MCF 10A (cell line): ENCODE measurements at places on chromosomes 7 and 10. TPM values are rescaled to one million over a fixed set of nuclear protein-coding genes. Genes with fewer than 3 reads are reported as not detected.

CRYGN gene
- total RNA-seq: not detected in 2 replicates

GPR15LG gene
- total RNA-seq: not detected in 2 replicates

DNA sequence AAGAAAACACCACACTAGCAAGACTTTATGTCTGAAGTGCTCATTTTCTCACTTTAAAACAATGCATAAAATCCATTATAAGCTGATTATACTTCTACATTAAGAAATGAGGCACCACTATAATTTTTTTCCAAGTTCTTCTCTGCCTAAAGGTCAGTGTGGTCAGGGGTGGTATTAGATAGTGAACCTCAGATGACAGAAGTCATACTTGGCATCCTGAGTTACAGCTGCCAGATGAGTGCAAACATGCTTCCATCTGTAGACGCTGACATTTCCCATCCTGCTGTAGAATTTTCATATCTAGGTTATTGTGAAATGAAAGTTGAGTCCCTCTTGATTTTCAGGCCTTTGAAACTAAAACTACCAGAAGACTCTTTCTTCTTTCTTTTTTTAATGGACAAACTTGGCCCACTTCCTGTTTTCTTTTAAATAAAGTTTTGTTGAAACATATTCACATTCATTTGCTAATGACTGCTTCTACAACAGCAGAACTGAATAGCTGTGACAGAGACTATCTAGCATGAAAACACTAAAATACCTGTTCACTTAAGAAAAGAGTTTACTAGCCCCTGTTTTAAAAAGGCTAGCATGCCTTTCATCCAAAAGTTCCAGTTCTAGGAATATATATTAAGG, 900.8 kb downstream of the XPNPEP1 start:
- no peak for DNase-seq

DNA sequence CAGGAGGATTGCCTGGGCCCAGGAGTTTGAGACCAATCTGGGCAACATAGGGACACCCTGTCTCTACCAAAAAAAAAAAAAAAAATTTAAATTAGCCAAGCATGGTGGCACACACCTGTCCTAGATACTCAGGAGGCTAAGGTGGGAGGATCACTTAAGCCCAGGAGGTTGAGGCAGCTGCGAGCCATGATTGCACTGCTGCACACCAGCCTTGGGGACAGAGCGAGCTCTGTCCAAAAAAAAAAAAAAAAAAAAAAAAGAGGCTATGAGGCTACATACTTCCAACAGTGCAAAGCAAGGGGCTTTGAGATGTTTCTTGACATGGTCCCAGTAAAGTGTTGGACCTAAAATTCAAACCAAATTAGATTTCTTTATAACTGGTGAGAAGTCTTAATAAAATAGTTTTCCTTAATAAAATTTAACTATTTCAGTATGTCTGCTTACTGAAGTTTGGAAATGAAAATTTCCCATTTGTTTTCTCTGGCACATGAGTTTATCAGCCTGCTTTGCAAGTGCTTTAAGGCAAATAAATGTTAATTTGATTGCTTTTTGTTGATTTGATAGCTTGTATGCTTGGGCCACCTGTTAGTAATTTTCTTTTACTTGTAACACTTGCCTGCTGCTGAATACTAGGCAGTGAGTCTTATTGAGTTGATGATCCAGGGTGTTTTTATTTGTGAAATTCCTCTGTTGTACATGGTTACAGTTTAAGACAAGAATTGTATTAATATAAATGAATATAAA, 16.1 kb downstream of the CALU start:
- DNase-seq: no peak

- no peak for DNase-seq
Measured at GRCh38 chr10:111766464-111766863, 417.1 kb downstream of the GPAM start.
